Stimulated activated CD4-positive, alpha-beta T cell treated with anti-CD3 and anti-CD28 coated beads, Interleukin-12 subunit alpha, Interleukin-12 subunit beta, amount 100 ng/mL, for 24 hours (primary cell): ENCODE measurements at places on chromosomes 5 and 9.

- no peak for DNase-seq
These were observed 97.6 kb upstream of the SEMA6A start for GRCh38 chr5:116672203-116672602.

DNA sequence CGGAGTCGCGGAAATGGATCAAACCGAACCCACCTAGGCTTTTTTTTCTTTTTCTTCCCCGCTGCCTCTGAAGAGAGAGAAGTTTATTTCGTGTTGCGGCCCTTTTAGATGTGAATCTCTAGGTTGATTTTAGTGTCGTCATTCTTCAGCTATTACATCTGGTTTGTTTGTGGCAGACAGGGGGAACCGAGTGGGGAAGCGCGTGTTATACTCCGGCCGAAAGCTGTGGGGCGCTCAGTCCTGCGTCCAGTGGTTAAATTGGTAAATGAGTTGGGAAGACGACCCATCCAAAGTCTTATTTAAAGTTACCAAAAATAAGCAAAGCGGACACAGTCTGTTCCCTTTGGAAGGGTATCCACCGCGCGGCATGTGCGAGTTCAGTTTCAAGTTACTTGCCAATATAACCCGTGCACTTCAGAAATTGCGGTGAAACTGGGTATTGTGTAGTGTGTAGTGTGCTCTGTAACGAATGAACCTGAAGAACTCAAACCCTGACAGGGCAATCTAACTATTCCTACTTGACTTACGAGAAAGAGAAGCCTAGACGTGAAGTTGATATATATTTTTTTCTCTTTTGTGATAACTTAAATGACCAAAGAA lies 1.3 kb downstream of the MAN2A1 start:
- peak; percentile 17 for DNase-seq

DNA sequence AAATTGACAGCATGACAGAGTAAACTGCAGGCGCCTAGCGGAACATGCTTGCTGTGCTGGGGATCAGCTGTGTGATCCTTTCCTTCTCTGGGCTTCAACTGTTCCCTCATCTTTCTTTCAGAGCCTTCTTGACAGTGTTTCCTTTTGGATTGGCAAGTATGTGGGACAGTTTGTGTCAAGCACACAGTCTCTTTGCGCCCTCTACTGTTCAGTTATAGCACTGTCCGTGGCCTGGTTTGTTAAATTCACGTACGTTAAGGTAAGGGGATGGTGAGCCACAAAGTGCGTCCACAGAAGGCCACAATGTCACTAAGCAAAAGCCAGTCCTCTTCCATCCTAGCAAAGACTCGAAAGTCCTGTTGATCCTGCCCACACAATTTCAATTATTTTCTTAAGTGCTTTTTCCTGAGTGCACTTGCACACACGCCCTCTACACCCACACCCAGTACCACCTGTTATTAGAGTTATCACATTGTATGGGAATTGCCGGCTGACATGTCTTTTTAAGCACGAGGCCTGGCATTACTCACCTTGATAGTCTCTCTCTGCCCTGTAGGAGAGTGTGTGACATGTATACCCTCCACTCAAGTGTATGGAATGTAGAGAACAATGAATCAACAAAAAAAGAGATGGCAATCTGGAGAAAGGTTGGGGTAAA lies 22.5 kb upstream of the PTPN3 start:
- DNase-seq = peak; percentile 43

DNA sequence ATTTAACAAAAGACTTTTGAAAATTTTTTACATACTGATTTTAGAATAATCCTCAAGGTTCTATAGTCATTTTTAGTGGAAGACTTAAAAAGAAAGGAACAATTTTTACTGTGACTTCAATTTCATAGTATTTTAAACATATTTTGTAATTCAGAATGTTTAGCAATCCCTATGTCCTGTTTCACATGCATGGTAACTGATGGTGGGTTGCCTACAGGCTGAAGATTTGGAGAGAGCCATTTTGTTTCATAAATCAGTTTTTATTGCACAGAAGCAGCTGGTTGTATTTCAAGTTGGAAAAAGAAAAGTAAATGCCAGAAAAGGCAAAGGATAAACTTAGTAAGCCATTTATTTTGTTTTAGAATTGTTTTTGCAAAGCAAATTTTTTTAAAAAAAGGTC lies 24.0 kb downstream of the STARD4 start:
- DNase-seq = no peak

DNA sequence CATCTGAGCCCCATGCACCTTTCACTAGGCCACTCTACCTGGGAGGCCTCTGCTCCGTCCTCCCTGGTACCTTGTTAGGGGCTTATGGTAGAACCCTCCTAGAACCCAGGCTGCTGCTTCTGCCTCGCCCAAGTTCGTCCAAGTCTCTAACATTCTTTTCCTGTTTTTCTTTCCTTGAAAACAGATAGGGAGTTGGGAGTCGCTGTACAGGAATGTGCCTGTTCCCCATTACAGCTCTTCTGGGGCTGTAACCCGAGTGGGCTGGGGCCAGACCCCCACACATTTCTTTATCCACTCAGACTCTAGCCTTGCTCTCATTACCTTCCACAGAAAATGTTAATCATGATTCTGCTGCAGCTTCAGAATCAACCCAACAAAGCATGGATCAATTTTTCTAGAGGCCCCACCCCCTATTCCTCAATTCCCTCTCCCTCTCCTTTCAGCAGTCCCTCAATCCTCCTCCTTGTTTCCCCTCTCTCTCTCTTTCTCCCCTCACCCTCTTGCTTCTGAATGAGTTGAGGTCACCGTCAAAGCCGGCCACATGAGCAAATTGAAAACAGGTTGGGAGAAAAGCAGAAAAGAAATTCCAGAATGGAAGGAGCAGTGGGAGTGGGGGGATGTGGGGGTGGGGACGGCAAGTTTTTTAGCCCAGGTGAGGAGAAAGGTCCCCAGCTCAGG lies 193.8 kb upstream of the TRIM32 start:
- DNase-seq = no peak
